Thoracic aorta (tissue), 2 donors: ENCODE measurements at places on chromosomes 12 and 14.

DNA sequence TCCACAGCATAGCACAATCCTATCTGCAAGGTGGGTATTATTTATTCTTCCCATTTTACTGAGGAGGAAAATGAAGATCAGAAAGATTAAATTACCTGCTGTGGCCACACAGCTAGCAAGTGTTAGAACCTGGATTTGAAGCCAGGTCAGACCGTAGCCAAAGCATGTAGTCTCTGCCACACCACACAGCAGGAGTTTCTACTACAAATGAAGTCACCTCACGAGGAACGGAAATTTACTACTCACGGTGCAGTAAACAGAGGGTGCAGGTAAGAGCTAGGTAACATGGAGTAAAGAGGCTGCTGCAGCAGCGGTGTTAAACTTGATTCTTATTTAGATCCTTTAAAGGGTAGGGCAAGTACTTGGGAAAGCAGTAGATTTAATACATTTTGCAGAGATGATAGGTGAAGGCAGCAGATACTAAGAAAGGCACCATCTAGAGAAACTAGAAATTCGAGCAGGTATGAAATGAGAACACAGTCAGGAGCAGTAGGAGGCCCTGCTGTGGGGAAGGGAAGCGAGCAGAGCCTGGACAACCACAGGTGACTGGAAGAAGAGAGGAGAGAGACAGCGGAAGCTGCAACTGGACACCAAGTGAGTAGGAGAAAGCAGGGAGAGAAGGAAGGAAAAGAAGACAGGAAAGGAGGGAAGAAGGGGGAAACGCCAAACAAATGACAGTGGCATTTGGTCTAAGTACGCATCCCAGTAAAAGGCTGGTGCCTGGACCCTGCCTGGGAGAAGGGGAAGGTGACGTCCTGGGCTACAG is 21.5 kb downstream of the SPTB start:
- no peak for DNase-seq

- DNase-seq, result no peak
Observed at GRCh38 chr14:92401561-92401960, 78.6 kb downstream of the SLC24A4 start.

DNA sequence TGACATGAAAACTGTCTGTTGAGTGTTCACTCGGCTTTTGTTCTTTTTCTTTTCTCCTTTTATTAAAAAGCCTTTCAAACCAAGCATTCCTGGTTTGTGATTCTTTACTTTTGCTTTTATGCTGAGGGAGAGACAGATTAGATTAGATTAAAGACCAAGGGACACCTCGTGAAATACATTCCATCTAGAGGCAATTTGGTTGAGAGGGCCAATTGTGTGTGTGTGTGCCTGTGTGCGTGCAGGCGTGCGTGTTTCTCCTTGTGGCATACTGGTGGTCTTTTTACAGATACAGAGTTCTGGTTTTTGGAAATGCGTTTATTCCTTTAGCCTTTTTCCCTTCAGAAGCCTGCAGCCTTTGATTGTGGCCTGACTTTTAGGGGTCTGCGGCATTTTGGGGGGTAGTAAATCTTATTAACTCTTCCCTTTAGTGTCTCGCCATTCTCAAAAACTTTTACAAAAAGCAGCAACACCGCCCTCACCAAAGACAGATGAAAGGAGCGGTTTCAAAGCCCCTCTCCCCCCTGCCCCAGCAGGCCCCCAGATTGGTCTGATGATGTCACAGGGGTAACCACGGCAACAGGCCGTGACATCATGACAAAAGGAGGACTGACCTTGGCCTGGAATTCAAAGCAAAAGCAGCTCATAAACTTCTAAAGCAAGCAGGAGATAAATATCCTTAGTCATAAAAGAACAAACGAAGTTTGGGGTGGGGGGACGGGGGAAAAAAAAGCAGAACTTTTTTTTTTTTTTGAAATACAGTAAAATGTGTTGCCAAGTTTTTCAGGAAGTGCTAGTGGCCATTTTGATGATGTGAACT is 84.1 kb upstream of the TBX3 start:
- no peak for DNase-seq

DNA sequence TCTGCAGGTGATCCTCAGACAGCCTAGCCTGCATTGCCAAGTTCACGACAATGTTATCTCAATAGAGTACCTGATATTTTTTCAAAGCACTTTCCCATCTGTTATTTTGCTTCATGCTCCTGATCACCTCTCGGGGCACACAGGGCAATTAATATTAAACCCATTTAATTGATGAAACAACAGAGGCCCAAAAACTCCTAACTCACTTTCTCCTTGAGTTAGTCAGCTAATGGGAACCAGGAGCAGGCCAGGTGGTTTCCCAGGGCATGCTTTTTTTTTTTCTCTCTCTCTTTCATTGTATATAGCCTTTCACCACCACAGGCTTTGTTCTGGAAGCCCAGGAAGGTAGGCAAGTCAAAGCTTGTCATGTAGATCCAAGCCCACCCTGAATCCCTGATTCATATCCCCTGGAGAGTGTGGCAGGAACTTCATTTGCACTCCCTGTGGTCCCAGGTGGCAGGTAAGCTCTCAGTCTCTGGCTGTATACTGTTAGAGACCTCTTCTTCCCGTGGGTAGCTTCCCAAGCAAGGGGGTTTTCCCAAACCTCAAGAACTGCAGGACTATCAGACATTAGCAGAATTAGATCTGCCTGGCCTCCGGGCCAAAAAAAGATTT is 41.6 kb upstream of the MAP1LC3B2 start:
- no peak for DNase-seq

DNA sequence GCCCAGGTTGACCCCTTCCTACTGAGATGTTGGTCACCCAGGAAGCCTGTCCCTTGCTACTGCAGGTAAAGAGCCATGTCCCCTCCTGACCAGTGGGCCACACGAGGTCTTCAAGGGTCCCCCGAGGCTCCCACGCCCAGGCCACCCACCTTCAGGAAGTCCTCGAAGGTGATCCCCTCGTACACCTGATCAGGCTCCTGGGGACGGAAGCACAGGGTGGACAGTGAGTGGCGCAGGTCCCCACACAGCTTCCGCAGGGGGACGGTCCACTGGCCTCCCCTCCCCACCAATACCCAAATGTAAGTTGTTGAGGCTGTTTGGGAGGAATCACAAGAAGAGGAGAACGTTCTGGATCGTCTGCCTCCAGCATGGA is 57.4 kb downstream of the TESC start:
- DNase-seq, result no peak

DNA sequence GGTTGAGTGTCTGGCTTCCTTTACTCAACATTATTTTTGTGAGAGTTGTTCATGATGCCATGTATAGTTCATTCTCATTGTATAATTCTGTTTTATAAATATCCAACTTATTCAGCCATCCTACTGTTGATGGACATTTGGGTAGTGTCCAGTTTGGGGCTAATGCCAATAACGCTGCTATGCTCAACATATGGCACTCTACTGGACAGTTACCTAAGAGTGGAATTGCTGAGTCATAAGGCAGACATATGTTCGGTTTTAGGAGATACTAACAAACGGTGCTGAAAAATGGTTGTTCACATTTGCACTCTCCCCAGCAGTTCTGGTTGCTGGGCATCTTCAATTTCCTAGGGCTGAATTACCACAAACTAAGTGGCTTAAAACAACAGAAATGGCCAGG is 28.7 kb upstream of the P2RX4 start:
- DNase-seq, result no peak

GRCh38 chr12:46373301-46374296 is 1.0 kb upstream of the SLC38A2 start:
- DNase-seq, result no peak

GRCh38 chr12:92560713-92561542 is 141.9 kb upstream of the PLEKHG7 start:
- DNase-seq, result no peak

DNA sequence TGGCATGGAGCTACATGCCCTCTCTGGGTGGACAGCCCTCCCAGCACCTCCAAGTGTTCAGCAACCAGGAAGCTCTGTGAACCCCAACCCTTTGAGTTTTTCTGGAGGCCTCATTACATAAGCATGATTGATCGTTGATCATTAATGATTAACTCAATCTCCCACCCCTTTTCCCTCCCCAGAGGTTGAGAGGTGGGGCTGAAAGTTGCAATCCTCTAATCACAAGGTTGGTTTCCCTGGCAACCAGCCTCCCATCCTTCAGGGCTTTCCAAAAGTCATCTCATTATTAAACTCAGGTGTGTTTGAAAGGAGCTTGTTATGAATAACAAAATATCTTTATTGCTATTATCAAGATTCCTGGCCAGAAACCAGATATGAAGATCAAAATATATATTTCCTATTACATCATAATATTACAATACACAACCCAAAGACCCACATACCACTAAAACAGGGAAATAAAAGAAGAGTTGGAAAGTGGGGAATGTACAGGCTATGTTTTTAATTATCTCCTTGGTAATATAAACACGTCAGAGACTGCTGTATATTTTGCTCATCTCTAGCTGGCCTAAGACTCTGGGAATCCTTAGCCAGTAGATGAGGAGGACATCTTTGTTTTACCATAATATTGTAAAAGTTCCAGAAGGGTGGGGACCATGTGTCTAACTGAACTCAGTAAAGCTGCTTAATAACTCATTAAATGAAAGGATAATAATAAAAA is 73.6 kb downstream of the SSPN start:
- no peak for DNase-seq

DNA sequence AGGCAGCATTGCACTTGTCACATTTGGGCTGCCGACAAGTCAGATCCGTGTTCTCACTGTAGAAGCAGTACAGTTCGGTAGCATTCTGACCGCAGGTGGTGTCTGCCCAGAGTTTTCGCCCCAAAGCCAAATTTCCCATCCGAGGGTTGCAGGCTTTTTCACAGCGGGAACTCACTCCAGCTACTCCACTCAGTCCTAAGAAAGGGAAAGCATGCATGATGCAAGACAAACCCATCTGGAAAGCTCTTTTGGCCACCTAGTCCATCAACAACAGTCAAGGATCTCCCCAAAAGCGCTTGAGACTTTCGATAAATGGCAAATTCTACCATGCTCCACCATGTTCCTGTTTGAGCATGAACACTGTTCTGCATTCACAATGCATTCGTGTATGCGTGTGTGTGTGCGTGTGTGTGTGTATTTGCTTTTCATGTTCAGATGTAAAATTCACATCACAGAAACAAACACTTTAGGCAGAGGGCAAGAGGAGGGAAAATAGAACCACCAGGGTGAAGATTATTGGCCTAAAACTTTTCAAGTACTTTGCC is 3.2 kb downstream of the NTN4 start:
- no peak for DNase-seq

DNA sequence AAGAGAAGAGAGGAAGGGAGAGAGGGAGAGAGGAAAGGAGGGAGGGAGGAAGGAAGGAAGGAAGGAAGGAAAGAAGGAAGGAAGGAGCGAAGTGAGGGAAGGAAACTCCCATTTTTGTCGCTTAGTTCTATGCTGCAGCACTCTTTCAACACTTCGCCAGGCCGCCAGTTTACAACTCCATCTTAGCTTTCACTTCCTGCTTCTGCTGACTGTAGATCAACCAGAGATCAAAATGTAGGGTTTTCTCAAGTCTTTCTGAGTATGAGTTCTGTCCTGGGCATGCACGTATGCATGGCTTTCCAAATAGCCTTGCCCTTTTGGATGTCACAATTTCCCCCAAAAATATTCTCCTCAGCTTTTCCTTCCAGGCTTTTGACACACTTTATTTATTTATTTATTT is 723.4 kb downstream of the TRHDE start:
- no peak for DNase-seq

- DNase-seq, result no peak
Observed at GRCh38 chr14:55277972-55278740, 6.9 kb downstream of the FBXO34 start.

DNA sequence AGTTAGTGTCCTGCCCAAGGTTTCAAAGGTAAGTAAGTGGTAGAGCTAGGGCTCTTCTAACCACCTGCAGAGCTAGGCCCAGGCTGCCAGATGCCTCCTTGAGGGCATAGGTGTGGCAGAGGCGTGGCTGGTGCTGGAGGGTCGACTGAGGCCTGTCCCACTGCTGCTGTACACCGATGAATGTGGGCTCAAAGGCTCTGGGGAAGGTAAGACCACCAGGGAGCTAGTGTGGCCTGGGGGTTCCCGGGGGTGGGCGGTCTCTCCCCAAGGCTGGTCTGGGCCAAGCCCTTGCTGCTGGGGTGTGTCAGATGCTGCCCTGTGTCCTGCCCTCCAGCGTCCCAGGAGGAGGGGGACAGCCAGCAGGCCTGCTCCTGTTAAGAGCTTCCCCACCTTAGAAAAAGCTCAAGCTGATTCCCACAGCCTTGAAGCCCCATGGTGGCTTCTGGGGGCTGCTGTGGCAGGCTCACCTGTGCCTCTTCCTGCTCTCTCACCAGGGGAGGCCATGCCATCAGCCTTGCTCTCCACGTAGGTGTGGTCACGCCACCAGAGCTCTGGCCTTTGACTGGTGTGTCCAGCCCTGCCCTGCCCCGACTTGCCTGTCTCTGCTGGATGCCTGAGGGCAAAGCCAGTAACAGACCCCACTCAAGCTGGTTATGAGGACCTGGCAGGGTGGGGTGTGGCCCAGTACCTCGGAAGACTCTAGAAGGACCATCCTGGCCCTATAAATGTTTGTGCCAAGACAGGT is 36.8 kb downstream of the SH2B3 start:
- no peak for DNase-seq

DNA sequence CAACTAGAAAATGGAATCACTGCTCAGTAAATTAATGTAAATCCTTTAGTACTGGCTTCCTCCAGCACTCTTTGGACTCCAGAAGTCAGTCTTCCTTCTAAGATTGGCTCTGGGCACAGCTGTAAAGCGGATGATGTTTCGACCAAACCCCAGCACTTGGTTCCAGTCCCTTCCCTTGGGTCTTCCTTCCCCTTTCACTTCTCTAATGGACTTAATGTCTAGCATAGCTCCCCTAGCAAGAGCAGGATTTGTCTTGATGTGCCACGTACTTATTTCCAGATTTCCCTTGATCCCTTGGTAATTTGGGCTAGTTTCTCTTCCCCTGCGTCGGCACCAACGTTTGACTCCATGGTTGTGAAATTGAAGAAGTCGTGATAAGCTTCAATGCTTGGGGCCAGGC is 28.3 kb downstream of the C12orf75 start:
- DNase-seq, result no peak

- no peak for DNase-seq
Observed at GRCh38 chr12:109500406-109501185, 23.2 kb downstream of the UBE3B start.

DNA sequence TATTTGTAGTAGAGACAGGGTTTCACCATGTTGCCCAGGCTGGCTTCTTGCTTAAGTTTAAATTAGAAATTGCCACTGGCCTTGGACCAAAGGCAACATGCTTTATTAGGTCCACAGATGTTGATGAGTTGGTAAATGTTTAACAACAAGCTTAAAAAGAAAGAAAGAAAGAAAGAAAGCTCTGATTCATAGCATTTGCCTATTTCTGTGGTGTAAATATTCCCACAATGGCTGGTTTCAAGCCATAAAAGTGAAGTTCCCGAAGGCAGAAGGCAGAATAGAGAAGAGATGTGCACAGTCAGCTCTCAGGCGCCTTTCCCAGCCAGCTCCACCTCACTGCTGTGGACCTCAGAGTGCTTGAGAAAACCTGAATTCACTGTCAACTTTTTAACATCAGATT is 26.4 kb downstream of the KCNK13 start:
- DNase-seq, result no peak

- no peak for DNase-seq
Observed at GRCh38 chr14:94568186-94568585, 6.9 kb downstream of the SERPINA4 start.
